ENCODE measurements at places on chromosomes 6 and 20.

- DNase-seq: no peak
Measured at GRCh38 chr6:106372838-106373501, 12.5 kb downstream of the CRYBG1 start.

- DNase-seq: no peak
Measured at GRCh38 chr20:8306937-8307336, 174.9 kb downstream of the PLCB1 start.

DNA sequence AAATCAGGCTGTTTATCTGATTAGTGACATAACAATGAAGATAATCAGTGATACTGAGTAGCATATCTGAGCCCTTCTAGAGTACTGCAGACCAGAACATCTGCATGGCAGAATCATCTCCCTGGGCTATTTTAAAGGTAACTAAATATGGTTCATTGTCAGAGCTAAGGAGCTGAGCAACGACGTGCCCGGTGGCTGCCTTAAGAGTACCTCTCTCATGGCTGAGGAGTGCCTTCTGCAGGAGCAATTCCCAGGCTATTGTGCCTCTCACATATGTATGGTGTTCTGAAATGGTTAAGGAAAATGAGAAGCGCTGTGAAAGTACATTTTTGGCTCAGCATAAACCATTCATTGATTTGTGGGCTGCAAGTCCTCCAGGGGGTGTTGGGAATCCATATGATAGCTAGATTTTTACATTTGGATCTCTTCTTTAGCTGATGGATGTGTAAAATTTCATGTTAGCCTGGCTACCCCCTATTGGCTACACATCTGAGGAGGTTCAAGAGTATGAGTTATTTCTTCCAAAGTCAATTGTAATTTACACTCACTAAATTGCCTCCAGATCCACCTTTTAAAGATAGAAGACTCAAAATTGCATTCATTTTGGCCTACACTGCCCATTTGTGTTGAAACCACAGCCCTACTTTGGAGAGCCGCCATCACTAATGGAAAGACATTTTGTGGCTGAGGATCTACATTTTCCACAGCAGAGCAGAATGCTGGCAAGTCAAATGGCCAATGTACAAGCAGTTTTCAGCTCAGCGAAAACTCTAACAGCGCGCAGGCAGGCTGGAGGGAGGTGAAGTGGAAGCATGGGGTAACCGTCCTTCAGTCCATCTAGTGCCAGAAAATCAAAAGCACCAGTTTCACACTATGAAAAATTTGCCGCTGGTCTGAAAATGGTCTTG lies 198.0 kb downstream of the SIM1 start:
- DNase-seq: no peak

- peak; percentile 99 for DNase-seq
Measured at GRCh38 chr6:14665827-14666724, 548.5 kb downstream of the CD83 start.

GRCh38 chr6:83838727-83839126 lies 14.4 kb upstream of the RIPPLY2 start:
- DNase-seq: no peak

- DNase-seq: no peak
Measured at GRCh38 chr6:126722411-126722810, 382.5 kb downstream of the CENPW start.

GRCh38 chr20:856361-856775 lies 22.9 kb downstream of the FAM110A start:
- peak; percentile 93 for DNase-seq

DNA sequence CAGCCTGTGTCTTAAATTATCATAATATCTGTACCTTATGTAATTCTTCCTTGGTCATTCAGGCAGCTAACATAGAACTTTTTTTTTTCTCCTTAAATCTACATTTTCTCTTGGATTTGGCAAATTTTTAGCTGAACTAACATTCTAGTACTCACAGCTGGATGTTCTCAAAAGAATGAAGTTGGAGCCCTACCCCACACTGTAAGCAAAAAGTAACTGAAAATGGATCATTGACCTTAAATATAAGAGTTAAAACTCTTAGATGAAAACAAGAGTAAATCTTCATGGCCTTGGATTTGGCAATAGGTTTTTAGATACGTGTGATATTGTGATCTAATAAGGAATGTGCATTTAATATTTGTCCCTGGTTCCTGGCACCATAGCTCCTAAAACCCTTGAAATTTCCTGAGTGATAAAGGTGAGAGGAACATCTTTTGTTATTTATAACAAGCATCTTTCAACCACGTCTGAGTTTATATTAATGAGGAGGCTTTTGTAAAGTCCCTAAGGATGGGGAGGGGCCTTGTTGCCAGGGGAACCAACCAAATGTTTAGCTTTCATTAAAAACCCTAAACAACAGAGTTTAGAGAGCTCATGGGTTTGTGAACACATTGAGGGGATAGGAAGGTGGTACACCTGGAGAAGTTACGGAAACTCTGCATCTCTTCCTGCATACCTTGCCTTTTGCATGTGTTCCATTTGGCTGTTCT lies 106.1 kb upstream of the ADGRF4 start:
- DNase-seq: no peak

DNA sequence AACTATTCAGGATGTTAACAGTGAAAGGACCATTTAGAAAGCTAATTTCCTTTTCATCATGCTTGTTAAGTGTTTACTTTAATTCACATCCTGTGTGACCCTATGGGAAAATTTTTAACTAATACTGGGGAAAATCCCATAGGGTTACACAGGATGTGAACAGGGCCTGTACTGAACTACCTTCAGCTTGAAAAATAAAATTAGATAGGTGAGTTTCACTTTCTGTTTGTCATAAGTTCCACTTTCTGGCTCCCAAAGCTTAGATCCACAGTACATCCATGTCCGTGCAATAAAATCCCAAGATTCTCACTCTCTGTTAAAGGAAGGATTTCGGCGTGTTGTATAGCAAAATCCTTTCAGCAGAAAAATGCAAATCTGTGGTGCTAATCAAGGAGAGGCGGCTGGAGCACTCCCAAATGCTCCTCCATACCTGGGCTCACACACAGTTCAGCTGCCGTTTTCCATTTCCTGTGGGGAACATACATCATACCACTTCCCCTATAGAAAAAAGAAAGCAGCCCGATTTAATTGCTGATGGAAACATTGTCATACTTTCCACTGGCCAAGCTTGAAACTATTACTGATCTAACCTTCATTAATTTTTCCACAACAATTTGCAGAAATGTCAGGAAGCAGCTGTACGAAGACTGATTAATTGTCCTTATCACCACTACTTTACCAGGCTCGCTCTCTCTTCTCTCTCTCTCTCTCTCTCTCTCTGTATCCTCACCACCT lies 125.2 kb downstream of the HIVEP2 start:
- DNase-seq: peak; percentile 27

- DNase-seq: no peak
Measured at GRCh38 chr20:63701329-63702035, 5.0 kb downstream of the TNFRSF6B start.

DNA sequence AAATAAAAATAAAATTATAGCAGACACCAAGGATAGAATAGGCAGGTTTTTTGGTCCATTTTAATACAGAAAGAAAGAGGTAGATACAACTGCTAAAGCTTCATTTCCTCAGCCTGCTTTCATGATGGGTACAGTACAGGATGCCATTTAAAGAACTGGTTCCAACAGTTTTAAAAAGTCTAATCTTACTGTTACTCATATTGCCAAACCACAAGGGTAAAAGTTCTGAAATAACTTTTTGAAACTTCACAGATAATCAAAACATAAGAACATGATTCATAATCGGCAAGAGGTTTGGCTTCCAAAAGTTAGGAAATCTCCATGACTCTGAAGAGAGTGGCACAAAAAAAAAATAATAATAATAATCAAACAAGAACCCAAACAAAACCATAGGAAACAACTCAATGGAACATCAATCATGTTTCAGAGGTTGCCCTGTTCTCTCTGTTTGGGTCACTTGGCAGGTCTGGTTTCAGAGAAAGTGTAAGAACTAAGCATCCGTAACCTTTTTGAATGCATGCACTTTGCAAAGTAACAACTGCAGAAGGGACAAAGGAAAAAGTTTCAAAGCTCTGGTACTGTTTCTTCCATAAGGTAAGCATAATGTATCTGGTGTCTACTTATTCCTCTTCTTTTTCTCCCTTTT lies 79.7 kb downstream of the SMLR1 start:
- DNase-seq: peak; percentile 76

DNA sequence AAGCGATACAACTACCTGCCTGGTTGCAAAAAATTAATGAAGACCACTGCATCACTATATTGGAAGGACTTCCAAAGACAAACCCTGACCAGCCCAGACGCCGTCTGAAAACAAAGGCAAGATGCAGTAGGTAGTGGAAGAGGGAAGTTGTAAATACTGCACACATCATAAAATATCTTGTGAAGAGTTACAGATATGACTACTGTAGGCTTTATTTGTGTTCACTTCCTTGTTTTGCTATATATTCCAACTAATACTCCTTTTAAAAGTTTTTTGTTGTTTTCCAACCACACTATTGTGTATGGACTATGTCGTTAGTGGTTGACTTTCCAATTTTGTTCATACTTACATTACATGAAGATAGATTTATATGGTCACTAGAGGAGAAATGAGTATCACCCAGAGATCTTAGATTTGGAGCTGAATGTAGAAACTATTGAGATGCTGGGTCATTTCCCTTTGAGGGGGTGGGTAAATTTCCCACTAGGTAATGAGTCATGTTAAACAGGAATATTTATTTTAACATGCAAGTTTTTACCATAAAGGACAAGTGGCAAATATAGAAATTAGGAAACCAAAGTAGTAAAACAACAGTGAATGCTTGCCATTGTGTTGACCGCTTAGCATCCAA lies 16.6 kb upstream of the TXLNB start:
- DNase-seq: peak; percentile 37

DNA sequence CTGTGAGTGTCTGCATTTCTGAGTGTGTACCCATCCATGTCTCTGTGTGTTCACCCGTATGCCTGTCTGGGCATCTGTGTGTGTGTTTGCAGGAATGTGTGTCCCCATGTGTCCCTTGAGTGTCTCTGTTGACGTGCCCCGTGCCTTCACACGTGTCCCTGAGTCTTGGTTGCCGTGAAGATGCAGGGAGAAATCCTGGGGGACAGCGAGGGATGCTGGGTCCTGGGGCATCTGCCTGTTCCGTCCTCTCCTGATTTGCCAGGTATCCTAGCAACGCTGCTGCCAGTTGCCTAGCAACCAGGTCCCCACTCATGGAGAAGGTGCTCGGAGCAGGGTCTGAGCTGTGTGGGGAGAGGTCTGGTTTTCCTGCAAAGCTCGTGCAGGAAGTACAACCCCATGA lies 6.0 kb upstream of the LKAAEAR1 start:
- DNase-seq: no peak

GRCh38 chr6:37653933-37654565 lies 43.6 kb downstream of the MDGA1 start:
- DNase-seq: peak; percentile 33

DNA sequence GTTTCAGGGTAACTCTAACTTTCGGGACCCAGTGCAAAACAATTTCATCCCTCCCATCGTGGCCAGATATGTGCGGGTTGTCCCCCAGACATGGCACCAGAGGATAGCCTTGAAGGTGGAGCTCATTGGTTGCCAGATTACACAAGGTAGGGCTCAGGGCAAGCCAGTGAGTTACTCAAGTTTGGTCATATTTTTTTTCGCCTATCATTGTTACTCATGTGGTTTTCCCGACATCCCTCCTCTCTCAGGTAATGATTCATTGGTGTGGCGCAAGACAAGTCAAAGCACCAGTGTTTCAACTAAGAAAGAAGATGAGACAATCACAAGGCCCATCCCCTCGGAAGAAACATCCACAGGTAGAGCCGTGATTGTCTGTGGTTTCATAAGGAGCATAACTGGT lies 58.2 kb downstream of the DCBLD1 start:
- no peak for DNase-seq

GRCh38 chr6:167272151-167272550 lies 19.0 kb upstream of the UNC93A start:
- no peak for DNase-seq

DNA sequence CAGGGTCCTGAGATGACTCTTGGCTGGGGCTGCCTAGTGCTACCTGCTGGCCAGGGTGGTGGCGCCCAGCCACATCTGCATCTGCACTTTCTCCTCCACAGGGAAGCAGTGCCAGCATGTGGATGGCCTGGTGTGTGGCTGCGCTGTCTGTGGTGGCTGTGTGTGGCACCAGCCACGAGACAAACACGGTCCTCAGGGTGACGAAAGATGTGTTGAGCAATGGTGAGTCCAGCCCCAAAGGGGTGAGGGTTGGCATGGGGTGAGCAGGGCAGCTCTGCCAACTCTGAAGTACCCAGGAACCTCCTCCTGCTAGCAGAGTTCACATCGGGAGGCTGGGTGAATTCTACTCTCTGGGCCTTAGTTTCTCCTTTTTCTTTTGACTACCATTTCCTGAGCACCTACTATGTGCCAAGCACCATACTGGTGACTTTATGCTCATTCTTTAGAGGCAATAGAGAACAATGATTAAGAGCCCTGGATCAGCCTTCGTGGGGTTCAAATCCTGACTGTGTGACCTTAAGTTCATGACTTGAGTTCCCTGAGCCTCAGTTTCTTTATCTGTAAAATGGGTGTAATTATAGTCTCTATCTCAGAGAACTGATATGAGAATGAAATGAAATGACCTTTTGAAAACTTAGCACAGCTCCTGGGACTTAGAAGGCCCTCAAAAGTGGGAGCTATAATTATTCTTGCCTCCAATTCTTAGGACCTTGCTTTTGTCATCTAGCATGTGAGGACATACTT lies 2.1 kb downstream of the BPIFB4 start:
- DNase-seq: no peak

Measured in GM23248 (cell line).